Panc1 (cell line): ENCODE measurements at places on chromosomes 6 and 20.
A peak's percentile ranks its signal among the peaks of the same experiment; 100 is the strongest.

DNA sequence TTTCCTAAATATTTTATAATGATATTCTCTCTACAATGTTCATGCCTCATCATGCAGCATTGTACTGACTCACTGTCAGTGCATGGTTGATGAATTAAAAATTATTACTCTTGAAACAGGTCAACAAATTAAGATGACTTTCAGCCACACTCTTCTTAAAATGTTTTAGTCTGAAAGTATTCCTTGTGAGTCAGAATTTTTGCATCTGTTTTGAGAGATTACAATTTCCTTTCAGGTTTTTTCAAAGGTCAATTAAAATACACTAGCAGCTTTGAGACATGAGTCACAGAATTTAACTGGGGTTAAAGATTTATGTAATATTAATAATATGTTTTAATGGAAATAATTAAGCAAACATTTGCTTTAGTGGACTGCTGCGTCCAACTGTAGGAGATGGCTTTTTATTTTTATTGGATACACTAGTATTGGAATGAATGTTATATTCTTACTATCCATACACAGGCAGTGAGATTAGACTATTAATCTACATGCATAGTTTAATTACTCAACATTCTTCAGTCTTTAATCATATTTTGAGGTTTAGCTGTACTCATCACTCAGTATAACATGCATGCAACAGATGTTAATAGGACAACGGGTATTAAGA, 9.7 kb downstream of the COL12A1 start:
- DNase-seq = no peak

DNA sequence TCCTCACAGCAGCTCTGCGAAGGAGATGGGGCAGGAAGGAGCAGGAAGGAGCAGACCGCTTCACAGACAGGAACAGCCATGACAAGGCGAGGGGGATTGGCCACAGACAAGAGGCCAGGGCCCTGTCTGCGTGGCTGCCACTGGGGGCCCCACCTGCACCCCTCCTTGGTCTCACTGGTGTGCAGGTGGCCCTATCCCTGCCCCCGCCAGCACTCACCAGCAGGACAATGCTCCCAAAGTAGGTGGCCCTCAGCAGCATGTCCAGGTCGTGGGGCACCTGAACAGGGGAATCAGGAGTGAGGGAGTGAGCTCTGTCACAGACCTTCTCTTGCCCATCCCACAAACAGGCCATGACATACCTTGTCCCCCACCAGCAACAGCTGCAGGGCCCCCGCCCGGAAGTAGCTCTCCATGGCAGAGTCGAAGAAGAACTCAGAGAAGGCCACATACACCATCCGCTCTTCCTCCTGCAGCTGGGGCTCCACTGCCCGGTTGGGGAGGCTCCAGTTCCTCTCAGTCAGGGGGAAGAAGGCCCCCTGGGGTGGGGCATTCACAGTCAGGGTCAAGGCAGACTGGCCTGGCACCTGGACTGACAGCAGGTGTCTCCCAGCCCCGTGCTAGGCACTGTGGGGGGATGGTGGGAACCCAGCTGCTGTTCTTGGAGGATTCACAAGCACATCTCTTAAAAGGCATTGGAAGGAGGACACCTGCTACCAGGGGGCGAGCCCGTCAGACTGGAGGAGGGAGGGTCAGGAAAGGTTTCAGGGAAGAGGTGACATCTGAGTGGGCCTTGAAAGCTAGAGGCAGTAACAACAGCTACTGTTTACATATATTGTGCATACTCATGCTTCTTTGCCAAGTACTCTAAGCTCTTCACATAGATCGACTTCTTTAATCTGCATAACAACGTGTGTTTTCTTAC, 7.1 kb downstream of the PLTP start:
- DNase-seq = no peak

DNA sequence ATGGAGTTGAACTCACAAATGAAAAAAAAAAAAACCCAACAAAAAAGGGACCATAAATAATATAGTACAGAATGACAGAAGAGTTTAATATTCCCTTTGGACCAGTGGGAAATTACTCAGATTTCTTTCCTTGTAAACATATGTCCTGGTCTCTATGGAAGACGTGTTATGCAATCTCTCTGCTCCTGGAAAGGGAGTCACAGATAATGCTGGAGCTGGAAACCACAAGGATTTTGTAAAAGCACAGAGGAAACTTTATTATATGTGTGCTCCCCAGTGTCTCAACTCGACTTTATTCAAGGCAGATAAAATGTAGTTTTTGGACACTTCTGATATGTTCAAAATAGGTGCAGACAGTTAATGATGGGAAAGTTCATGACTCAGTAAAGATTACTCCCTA, 88.1 kb upstream of the ZFP64 start:
- no peak for DNase-seq

- no peak for DNase-seq
Observed at GRCh38 chr6:165821754-165822153, 158.7 kb upstream of the PDE10A start.

DNA sequence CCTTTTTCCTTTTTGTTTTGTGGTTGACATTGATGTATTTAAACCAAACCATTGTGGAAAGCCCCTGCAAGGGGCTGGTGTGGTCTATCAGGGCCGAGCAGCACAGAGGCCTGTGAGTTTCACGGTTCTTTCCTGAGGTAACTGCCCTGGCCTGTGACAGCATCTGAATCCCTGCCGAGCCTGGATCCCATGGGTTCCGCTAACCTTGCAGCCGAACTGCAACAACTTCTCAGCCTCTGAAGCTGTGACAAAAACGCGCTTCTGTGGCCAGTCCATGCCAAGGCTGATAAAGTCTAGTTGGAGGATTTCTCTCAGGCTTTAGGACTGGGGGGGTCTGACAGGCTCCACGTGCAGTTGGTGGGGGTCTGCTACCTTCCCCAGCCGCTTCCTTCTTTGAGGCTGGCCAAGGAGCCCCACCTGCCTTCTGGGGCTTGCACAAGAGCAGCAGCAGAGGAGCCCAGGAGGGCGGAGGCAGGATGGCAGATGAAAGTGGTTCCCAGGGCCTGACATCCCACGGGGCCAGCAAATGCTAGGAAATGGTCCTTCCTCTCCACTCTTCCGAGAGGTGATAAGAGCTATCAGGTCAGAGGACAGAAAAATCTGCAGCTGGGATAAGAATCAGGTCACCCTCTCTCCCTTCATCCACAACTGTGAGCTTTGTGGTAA, 150.9 kb downstream of the PREX1 start:
- DNase-seq = no peak

GRCh38 chr6:91434576-91434975, 847.7 kb upstream of the MAP3K7 start:
- no peak for DNase-seq

GRCh38 chr6:72446430-72446829, 175.4 kb upstream of the KCNQ5 start:
- no peak for DNase-seq

- no peak for DNase-seq
Observed at GRCh38 chr6:117502580-117502979, 20.1 kb downstream of the DCBLD1 start.

DNA sequence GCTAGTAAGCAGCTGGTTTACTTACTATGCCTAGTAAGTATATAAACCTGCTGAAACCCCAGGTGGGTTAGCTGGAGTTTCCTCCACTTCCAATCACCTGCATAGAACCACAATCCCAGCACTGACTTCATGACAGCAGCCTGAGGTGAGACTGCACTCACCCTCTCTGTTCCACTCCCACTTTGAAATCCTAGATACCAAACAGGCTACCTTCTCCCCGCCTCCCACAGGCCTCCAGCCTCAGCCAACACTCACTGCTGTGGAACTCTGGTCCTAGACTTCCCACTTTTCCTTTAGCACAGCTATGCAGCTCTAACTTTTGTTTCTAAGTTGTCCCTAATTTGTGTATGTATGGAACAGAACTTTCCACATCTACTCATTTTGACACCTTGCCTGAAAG, 149.7 kb upstream of the ARID1B start:
- DNase-seq = no peak

DNA sequence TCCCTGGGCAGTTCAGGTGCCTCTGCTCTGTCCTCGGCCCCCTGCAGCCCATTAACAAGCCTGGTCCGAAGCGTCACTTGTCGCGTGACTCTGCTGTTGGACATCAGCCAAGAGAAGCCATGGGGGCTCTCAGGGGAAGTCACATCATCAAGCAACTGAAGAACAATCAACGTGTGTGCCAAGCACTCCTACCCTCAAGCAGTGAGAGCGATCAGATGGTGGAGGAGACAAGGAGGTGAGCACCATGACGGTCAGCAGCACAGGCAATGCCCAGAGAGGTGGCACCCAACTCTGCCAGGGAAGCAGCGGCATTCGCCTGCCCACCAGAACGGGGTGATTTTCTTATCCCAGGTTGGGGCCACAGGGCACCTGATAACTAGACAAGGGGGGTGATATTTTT, 132.7 kb downstream of the AGPAT4 start:
- DNase-seq = no peak

GRCh38 chr20:40511478-40511877, 177.6 kb downstream of the MAFB start:
- no peak for DNase-seq

DNA sequence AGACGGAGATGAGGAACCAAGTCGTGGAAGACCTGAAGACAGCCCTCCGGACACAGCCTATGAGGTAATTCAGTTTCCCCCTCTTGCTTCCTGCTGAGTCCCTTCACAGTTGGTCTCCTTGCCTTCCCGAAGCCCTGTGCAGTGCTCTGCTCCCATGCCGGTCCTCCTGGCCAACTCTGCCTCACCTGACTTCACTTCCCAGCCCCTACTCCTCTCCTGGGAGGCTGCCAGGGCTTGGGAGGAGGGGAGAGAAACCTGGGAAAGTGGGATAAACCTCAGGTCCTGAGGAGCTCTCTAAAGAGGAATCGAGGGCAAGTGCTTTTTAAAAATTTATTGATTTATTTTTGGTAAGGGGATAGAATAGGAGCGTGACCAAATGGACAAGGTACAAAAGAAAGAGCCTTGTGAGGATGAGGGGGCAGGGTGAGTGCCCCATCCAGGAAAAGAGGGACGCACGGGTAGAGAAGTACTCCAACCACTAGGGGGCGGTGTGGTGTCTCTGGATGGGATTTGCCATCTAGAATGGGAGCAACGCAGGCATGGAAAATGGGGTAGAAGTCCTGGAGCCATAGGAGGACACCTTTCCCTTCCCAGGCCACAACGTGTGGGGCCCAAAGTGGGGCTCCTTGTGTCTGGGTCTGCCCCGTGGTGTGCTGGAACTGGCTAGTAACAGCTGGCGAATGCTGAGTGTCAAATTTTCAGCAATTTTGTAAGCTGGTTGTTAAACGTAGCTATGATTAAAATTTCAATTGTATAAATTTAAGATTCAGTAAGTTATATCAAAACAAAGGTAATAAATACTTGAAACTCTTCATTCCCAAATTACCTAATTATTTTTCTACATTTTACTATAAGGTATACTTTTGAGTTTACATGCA, 69.0 kb downstream of the MOCS1 start:
- DNase-seq = peak; percentile 7

DNA sequence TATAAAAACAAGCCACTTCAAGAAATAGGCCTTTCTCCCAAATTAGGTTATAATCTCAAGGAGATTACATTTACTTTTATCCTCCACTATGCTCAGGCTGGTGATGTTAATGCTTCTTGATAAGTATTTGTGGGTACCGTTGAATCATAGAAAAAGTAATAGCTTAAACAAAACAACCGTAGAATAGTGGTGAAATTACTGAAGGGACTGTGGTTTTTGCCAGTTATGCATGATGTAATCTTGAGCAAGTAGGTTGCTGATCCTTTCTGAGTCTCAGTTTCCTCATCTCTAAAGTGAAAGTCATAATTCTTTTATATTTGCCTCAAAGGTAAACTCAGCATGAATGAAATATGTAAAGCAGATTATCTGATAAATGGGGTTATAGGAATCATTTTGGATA, 187.3 kb upstream of the JAG1 start:
- DNase-seq = no peak

- no peak for DNase-seq
Observed at GRCh38 chr6:52953911-52954839, 40.9 kb downstream of the GSTA4 start.

DNA sequence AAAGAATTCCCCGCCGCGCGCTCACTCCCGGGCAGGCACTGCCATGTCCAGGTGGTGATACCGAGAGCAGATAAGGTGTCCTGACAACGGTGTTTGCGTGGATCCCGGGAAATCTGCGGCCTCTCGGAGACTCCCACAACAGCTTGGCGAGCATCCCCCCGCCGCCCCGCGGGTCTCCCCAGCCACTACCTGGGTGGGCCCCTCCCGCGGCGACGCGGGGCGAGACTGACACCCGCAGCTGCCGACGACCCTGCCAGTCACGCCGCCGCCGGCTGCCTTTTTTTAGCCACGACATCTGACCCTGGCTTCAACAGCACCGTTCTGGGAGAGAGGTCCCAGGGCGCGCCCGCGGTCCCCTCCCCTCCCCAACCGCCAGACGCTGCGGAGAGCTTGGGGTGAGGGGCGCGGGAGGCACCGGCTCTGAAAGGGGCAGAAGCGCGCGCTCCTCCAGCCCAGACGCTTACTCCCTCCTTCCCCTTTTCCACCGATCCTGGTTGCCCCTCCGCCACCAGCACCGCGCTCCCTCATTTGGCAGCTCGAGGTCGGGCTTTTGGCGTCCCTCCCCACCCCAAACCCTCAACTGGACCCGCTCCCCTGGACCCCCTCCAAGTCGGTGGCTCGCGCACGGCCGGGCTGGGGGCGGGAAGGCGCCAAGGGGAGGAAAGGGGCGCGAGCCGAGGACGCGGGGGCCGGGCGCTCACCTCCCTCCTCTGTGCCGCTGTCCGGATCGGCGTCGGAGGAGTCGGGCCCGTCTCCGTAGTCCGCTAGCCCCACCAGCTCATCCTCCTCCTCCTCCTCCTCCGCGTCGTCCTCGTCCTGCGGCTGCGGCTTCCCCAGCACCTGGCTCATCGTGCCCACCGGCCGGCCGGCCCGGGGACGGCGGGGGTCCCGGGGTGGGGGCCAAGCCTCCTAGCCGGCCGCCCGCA, 665 bp downstream of the RRAGD start:
- DNase-seq = no peak

DNA sequence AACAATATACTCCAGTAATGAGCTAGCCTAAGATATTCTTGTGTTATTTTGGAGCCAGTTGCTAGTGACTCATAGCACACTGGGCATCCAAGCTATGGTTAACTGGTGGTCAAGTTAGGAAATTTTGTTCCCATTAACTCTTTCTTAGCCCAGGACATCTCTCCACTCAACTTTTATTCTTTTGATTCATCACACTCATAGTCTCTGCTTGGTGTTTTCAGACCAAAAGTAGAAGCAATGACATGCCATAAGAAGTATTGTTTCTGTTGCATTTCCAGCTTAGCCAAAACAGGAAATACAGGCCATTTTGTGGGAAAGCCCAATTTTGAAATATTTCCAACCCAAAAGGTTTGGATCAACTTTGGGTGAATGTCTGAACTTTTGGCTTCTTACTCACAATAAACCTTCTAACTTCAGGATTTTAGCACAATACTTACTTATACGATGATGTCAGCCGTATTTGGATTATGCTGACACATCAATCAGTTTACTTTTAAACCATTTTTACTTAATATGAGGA, 31.6 kb upstream of the CCN2 start:
- DNase-seq = no peak

GRCh38 chr20:775679-776135, 7.4 kb upstream of the SLC52A3 start:
- no peak for DNase-seq
